ENCODE measurements at places on chromosomes 11 and 22.

DNA sequence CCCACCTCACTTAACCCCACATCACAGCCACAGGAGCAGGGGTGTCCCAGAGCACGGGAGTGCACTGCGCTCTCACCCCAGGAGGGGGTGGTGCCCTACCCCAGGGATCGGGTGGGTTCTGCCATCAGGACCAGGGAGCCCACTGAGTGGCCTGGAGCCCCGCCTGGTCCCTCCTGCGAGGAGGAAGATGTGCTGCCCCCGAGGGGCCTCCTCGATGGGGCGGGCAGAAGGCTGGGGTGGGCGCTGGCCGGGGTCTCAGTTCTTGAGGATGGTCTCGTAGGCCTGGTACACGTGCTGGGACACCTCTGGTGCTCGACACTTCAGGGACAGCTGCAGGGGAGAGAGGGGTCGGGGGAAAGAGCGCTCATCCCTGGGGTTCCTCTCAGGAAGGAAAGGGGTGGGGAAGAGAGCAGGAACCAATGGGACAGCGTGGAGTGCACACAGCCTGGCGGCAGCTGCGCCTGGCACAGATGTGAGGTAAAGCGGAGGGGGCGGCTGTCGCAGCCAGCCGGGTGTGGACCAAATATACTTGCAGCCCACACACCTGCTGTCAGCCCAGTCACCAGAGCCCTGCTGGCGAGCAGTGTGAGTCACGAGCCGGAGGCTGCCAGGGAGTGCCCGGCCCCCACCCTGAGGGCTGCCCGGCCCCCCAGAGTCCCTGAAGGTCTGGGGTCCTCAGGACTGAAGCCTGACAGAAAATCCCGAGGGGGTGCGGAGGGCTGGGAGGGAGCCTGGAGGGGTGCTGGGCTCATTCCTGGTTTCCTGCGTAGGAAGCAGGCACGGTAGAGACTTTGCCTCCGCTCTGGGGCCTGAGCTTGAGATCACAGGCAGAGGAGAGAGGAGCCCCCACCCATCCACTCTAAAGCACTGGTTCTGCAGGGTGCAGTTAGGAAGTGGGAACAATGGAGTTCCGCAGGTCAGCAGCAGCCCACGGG is 13.3 kb upstream of the RASL10A start:
- peaks cover 35% of the 10 kb centered on the region for H3K36me3 ChIP-seq
- DNase-seq: no peak
- H3K4me1 ChIP-seq: no peaks in the 10 kb centered on the region
- no peak overlapping the region for H3K27ac ChIP-seq
- H3K4me3 ChIP-seq: no peak overlapping the region

- no peaks in the 10 kb centered on the region for H3K4me1 ChIP-seq
- no peak for DNase-seq
- no peaks in the 10 kb centered on the region for H3K36me3 ChIP-seq
- no peak overlapping the region for H3K27ac ChIP-seq
- H3K27me3 ChIP-seq: peaks cover 12% of the 10 kb centered on the region
These were observed 1.2 kb upstream of the TECTA start for GRCh38 chr11:121099885-121100284.

DNA sequence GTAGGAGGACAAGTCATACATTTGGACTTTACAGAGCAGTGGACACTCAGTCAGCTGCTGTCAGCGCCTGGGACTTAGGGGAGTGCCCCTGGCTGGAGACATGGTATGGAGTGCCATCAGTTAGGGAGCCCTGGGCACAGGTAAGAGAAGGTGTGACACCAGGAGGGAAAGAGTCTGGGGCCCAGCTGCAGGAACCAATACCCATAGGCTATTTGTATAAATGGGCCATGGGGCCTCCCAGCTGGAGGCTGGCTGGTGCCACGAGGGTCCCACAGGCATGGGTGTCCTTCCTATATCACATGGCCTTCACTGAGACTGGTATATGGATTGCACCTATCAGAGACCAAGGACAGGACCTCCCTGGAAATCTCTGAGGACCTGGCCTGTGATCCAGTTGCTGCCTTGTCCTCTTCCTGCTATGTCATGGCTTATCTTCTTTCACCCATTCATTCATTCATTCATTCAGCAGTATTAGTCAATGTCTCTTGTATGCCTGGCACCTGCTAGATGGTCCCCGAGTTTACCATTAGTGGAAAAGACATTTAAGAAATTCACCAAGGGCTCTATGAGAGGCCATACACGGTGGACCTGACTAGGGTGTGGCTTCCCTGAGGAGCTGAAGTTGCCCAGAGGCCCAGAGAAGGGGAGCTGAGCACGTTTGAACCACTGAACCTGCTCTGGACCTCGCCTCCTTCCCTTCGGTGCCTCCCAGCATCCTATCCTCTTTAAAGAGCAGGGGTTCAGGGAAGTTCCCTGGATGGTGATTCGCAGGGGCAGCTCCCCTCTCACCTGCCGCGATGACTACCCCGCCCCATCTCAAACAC is 850 bp upstream of the MIF start:
- peaks cover 31% of the 10 kb centered on the region for H3K36me3 ChIP-seq
- DNase-seq: peak; percentile 18
- no peaks in the 10 kb centered on the region for H3K27me3 ChIP-seq
- peak overlapping the region; percentile 77 for H3K4me3 ChIP-seq

- H3K4me1 ChIP-seq: peaks cover 8% of the 10 kb centered on the region
- H3K27ac ChIP-seq: peak overlapping the region; percentile 81
- peak; percentile 53 for DNase-seq
- H3K36me3 ChIP-seq: no peaks in the 10 kb centered on the region
- H3K4me3 ChIP-seq: no peak overlapping the region
These were observed 108.8 kb upstream of the CD44 start for GRCh38 chr11:35029979-35030682.

- peaks cover 2% of the 10 kb centered on the region for H3K27me3 ChIP-seq
- H3K27ac ChIP-seq: no peak overlapping the region
- H3K4me1 ChIP-seq: peaks cover 3% of the 10 kb centered on the region
These were observed 31.6 kb upstream of the CAVIN3 start for GRCh38 chr11:6351782-6352382.

- H3K4me3 ChIP-seq: no peak overlapping the region
- DNase-seq: no peak
- H3K36me3 ChIP-seq: no peaks in the 10 kb centered on the region
- peaks cover 9% of the 10 kb centered on the region for H3K27me3 ChIP-seq
- no peak overlapping the region for H3K27ac ChIP-seq
- H3K4me1 ChIP-seq: peaks cover 6% of the 10 kb centered on the region
These were observed 11.5 kb downstream of the YPEL4 start for GRCh38 chr11:57638005-57638781.

DNA sequence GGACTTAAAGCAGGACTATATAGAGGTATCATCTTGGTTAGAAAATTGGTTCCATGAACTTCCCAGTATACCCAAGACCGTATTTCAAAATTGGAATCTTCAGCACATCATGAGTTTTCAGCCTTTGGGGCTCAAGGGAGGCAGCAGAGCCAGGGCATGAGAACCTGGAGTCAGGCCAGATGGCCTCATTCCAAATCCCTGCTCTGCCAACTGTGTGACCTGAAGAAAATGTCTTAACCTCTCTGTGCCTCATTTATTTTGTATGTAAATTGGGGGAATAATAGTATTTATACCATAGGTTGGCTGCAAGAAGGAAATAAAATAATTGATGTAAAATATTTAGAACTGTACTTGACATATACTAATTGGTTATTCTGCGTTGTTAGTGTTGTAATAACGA is 987.6 kb downstream of the TBC1D22A start:
- H3K4me1 ChIP-seq: no peaks in the 10 kb centered on the region
- no peak overlapping the region for H3K27ac ChIP-seq
- H3K27me3 ChIP-seq: no peaks in the 10 kb centered on the region
- no peak for DNase-seq

DNA sequence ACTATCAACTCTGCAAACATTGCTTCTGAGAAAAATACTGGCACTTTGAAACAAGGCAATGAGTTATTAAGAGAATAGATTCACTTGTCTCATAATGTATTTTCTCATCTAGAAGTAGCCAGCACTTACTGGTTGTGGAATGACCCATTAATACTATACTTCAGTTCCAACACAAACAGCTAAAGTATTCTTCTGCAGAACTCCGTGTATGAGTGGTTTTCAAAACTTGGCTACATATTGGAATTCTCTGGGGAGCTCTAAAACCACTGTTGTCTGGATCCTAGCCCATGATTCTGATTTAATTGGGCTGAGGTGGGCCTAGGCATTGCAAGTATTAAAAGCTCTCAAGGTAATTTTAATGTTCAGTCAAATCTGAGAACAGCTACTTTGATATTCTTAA is 1416.4 kb upstream of the RAG2 start:
- no peaks in the 10 kb centered on the region for H3K27me3 ChIP-seq
- no peaks in the 10 kb centered on the region for H3K4me1 ChIP-seq
- H3K27ac ChIP-seq: no peak overlapping the region

GRCh38 chr22:19691721-19692341 is 22.5 kb upstream of the SEPTIN5 start:
- H3K27ac ChIP-seq: peak overlapping the region; percentile 47
- peaks cover 21% of the 10 kb centered on the region for H3K27me3 ChIP-seq
- H3K4me1 ChIP-seq: peaks cover 58% of the 10 kb centered on the region
- peak overlapping the region; percentile 3 for H3K4me3 ChIP-seq

DNA sequence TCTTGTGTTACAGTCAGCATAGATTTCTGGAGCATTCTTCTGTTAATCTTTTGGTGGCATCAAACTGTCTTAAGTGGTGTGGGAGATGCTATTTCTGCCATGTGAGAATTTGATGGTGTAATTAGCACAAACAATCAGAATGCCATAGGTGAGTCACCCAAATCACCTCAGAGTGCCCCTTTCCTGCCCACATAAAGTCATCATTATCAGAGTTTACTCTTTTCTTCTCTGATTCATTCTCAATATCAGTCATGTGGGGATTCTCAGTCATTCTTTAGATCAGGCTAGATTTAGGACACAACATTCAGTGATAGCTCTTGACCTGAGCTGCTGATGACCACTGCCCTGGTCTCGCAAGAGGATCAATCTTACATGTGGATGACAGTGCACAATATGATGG is 23.7 kb upstream of the MS4A6A start:
- no peaks in the 10 kb centered on the region for H3K36me3 ChIP-seq
- no peak overlapping the region for H3K27ac ChIP-seq
- no peaks in the 10 kb centered on the region for H3K4me1 ChIP-seq
- H3K4me3 ChIP-seq: no peak overlapping the region
- no peak for DNase-seq
- no peaks in the 10 kb centered on the region for H3K27me3 ChIP-seq

GRCh38 chr11:105100981-105101630 is 38.5 kb downstream of the CARD18 start:
- H3K36me3 ChIP-seq: no peaks in the 10 kb centered on the region
- no peak overlapping the region for H3K27ac ChIP-seq
- DNase-seq: no peak
- H3K4me1 ChIP-seq: no peaks in the 10 kb centered on the region

GRCh38 chr22:20763630-20764470 is 10.1 kb upstream of the SERPIND1 start:
- H3K4me1 ChIP-seq: peaks cover 4% of the 10 kb centered on the region
- DNase-seq: no peak
- no peak overlapping the region for H3K4me3 ChIP-seq
- peaks cover 61% of the 10 kb centered on the region for H3K36me3 ChIP-seq
- no peaks in the 10 kb centered on the region for H3K27me3 ChIP-seq
- no peak overlapping the region for H3K27ac ChIP-seq

Measured in K562 (cell line).